ENCODE measurements at places on chromosomes 6 and 20.
A peak's percentile ranks its signal among the peaks of the same experiment; 100 is the strongest.

DNA sequence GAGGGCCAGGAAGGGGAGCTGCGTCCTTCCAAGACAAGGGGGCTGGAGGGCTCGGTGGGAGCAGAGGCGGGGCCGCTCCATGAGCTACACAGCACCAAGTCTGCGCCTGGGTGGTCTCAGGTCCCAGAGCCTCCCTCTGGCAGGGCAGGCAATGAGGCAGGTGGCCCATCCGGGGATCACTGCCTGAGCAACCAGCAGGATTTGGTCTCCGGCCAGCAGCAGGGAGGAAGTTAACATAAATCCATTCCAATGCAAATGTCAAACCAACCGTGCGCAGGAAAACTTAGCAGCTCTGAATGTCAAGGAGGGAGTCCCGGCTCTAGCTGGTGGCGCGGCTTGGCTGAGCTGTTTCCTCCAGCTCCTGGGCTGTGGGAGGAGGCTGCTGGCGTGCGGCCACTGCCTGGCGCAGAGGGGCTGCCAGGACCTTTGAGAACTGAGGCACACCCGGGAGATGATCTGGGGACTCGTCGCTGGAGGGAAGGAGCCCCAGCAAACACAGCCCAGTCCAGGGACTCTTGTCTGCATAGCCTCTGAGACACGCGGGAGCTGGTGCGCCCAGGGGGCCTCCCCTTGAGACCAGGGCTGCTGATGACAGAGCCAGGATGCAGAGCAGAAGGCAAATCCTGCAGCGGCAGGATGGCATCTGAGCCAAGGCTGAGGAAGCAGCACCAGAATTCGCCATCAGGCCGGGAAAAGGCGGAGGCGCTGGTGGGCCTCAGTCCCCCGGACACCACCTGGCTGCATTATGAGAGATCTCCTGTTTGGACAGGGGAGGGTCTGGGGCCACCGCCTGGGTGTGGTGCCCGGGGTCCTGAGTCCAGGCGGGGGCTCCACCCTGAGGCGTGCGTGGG, 33.1 kb upstream of the CHRNA4 start:
- DNase-seq = no peak

GRCh38 chr6:30612687-30613248, 4.3 kb downstream of the PPP1R10 start:
- no peak for DNase-seq

- no peak for DNase-seq
Observed at GRCh38 chr6:111260570-111261298, 173.4 kb downstream of the SLC16A10 start.

- DNase-seq = no peak
Observed at GRCh38 chr6:46315589-46315988, 144.8 kb upstream of the ENPP5 start.

GRCh38 chr6:154410619-154411072, 54.0 kb upstream of the IPCEF1 start:
- DNase-seq = peak; percentile 60

DNA sequence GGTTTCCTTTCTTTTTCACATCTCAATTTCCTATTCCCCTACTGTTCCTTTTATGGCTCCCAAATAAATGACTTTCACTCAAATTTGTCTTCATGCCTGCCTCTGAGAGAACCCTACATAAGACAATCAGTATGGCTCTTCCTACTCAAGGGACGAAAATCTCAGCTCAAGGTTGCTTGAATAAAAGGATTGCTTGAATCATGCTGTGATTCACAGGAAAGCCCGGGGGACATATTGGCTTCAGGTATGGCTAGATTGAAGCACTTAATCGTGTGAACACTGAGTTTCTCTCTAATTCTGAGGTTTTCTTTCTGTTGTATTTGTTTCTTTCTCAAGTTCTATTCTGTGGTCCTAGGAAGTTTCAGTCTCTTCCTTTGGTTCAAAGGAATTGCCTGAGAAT, 140.3 kb upstream of the SULF2 start:
- DNase-seq = no peak

- no peak for DNase-seq
Observed at GRCh38 chr6:89970072-89970471, 75.8 kb downstream of the GJA10 start.

DNA sequence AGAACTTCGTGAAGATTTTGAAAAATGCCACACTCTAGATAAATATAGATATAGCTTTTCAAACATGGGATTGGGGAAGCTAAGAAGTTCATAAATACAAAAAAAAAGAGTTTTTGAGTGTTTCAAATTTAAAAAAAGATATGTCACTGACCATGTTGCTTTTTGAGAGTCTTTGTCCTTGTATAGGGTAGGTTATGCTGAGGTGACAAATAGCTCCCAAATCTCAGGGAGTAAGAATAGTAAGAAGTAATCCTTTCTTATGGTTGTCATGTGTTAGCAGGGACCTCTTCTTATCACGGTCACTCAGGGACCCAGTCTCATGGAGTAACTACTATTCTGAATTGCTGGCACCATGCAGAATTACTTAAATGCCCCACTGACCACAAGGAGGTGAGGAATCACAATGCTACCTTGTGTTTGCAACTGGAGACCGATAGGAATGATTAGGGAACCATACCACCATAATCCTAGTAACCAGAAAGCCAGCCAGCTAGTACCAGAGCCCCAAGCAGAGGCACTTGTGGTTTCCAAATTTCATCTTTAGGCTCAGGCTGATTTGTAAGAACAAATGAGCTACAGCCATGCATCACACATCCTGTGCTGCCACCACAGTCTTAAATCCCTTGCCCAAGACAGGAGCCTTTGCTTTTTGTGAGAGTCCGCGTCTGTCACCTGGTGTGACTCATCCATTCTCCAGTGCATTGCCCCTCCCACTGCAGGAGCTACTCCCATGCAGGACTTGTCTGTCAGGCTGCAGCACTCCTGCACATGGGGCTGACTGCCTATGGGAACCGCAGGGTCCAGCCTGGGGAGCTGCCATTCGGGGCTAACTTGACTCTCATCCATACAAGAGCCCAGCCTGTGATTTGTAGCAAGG, 42.4 kb upstream of the ADGRF4 start:
- DNase-seq = peak; percentile 58

DNA sequence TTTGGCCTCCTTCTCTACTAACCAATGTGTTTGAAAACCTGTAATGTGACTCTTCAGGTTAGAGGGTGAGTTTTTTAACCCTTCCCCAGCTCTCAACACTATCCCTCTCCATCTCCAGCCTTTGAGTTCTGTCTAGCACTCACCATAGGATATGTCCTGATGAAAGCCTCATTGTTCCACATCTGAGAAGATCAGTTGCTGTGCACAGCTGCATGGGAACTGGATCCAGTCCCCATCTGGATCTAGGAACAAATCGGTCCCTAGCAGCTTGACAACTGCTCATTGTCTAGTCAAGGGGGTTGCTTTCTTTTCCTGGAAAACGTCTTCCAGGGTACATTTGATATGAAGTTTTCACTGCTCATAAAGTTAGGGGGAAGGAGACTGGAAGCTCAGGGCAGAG, 45.4 kb upstream of the AGPAT4 start:
- no peak for DNase-seq

DNA sequence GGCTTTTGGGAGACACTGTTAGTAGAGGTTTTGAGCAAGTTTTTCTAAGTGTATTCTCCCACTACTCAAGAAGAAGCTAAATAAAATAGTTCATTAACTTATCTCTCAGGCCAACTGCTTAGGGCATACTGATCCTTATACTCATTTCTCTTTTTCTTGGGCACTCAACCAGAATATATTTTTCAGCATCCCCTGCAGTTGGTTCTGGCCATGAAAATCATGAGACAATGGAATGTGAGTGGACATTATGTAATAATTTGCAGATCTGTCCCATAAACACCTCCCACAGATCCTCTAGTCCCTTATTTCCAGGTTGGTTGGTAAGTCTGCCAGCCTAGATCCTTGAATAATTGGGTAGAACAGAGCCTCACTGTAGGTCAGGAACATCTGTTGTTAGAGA, 136.7 kb downstream of the AIG1 start:
- no peak for DNase-seq

DNA sequence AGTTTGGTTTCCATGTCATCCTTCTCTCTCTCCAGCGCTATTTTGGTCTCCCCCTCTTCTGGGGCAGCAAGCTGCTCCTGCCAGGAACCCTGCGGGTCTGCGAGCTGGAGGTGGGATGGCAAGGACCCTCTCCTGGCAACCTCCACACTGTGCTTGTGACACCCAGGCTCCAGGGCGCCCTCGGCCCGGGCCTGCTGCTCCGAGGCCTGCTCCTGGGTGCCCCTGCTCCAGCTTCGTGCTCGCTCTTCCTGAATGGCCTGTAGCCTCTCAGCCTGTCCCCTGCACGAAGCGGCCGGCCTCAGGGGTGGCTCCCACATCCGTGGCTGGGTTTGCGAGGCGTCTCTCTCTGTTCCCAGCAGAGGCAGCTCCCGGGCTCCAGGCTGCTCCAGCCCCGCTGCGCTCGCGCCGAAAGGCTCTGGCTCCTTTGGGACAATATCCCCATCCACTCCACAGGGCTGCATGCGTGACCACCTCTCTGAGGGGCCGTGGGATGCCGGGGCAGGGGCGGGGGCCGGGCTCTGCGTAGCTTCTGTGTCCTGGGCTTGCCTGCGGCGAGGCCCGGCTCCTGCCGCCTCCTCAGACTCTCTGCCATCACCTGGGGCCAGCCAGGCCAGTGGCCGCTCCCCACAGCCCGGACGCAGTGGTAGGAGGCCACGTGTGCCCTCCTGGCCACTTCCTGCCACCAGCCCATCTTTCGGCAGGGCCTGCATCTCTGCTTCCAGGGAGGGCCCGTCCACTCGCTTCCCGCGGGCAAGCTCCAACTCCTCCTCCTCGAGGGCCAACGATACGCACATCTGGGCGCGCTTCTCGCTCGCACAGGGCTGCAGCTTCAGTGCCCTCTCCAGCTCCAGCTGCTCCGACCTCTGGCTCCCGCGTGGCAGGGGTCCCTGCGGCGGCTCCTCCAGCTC, 68.9 kb downstream of the GINS1 start:
- DNase-seq = no peak

DNA sequence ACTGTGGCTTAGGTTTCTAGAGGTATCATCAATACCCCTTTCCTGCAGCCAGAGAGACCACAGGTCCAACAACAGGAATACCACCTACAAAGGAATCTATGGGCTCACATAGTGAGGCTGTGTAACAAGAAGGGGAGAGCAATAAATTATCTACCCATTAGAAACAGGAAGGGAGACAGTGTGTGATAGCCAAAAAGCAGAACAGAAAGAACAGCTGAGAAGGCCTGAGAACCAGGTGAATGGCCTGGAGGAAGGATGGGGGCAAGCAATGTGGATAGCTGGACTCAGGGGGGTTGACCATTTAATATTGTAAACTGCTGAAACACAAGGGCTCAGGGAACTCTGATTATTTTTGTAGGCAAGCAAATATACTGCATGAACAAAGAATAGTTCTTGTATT, 628.2 kb downstream of the COL12A1 start:
- no peak for DNase-seq

- no peak for DNase-seq
Observed at GRCh38 chr6:131645846-131646245, 8.7 kb downstream of the ENPP3 start.

DNA sequence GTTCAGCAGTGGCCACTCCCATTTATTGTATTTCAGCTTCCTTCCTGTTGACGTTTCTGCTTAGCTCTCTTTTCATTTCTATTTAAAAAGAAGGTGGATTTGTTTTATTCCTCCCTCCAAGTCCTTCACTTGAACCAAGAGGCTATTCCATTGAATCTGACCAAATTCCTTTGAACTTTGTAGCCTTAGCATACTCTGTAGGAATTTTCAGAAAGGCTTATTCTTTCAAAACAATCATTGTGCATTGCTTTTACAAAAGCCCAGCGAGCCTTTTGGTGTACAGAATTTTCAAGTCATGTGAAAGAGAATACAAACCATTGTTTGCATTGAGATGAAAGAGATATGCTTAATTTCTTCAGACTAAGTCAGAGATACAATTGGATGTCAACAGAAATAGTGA, 151.0 kb upstream of the INSM1 start:
- DNase-seq = no peak

GRCh38 chr6:47379328-47379727, 69.6 kb upstream of the TNFRSF21 start:
- no peak for DNase-seq

DNA sequence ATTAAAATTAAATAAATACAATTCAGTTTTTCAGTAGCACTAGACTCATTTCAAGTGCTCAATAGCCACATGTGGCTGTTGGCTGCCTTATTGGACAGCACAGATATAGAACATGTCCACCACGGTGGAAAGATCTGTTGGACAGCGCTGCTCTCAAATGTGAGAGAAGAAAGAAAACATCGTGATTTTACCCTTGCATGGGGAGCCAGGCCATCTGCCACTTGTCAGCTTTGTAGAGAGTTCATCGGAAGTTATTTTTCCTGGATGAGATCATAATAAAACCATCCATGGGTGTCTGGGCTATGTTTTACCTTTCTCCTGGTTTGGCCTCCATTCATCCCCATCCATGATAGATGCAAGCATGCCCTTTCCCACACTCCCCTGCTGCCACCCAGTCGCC, 5.8 kb upstream of the KIF3B start:
- no peak for DNase-seq

- DNase-seq = no peak
Observed at GRCh38 chr6:24632573-24632972, 13.4 kb downstream of the KIAA0319 start.

DNA sequence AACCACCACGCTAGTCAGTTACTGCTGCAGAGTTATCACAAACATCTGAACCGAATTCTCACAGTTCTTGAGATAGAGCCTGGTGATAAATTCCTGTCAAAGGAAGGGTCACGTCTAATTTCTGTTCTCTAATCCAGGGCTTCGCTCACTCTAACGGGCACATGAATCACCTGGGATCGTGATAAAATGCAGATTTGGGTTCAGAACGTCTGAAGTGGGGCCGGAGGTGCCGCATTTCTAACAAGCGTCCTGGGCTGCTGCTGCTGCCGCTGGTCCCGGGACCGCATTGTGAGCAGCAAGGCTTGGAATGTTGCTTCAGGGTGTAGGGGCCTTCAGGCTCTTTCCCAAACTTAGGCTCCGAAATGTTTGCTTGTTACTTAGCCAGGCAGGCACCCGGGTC, 264.1 kb downstream of the CDC5L start:
- DNase-seq = no peak

- no peak for DNase-seq
Observed at GRCh38 chr6:1759870-1760269, 150.2 kb downstream of the FOXC1 start.

GRCh38 chr20:35547329-35547728, 5.5 kb downstream of the ERGIC3 start:
- DNase-seq = no peak

GRCh38 chr6:37456816-37457560, 24.0 kb downstream of the CMTR1 start:
- no peak for DNase-seq

DNA sequence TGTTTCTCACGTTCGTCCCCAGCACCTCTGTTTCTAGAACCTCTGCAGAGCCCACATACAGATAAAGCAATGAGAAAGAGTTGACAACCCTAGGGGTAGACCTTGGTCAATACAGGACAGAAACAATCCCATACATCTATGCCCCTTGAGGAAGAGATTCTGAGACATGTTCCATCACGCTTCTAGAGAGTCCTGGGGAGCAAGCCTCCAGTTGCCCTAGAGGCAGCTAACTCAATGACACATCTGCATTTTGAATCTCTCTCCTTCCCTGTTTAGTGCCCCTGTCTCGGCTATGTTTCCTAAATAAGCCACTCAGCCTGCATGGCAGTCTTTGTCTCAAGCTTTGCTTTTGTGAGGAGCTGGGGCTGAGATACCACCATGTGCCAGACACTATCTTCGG, 435.3 kb downstream of the CD83 start:
- no peak for DNase-seq

GRCh38 chr6:84549917-84550316, 214.5 kb downstream of the TBX18 start:
- DNase-seq = no peak

- no peak for DNase-seq
Observed at GRCh38 chr6:25107218-25107617, 171.5 kb upstream of the RIPOR2 start.

GRCh38 chr6:102907181-102907580, 1513.7 kb downstream of the GRIK2 start:
- no peak for DNase-seq

- DNase-seq = no peak
Observed at GRCh38 chr20:31988430-31989015, 20.6 kb downstream of the XKR7 start.
